ENCODE measurements at places on chromosomes 16 and 17.
A peak's percentile ranks its signal among the peaks of the same experiment; 100 is the strongest.

- peak; percentile 71 for DNase-seq
Measured at GRCh38 chr16:69311533-69312387, 610 bp downstream of the VPS4A start.

DNA sequence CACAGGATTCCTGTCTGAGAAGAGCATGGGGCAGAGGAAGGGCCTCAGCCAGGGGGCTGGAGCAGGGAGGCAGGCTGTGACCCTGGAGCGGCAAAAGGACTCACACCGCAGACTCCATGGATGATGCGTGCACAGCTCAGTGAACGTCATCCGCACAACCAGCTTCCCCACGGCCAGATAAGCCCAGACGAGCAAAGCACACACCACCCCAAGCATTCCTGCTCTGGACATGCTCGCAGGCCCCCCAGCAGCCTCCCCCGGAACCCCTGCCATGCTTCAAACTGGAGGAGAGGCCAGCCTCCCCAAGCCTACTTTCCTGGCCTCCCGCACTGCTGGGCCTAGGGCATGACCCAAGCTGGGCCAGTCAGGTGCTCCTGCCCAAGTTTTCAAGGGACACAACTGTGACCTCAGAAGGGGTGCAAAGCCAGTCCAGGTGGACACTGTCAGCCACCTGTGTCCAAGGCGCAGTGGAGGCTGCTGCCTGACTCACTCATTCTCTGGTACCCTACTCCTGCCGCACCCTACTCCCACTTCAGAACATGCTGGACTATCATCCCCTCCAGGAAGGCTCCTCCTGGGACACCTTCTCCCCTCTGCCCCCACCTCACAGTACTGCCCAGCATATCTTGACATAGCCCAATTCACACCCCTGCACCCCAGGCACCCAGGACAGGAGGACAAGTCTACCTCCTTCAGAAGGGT lies 4.8 kb downstream of the BCAR1 start:
- no peak for DNase-seq

GRCh38 chr16:7946142-7946541 lies 613.5 kb downstream of the RBFOX1 start:
- DNase-seq = no peak

DNA sequence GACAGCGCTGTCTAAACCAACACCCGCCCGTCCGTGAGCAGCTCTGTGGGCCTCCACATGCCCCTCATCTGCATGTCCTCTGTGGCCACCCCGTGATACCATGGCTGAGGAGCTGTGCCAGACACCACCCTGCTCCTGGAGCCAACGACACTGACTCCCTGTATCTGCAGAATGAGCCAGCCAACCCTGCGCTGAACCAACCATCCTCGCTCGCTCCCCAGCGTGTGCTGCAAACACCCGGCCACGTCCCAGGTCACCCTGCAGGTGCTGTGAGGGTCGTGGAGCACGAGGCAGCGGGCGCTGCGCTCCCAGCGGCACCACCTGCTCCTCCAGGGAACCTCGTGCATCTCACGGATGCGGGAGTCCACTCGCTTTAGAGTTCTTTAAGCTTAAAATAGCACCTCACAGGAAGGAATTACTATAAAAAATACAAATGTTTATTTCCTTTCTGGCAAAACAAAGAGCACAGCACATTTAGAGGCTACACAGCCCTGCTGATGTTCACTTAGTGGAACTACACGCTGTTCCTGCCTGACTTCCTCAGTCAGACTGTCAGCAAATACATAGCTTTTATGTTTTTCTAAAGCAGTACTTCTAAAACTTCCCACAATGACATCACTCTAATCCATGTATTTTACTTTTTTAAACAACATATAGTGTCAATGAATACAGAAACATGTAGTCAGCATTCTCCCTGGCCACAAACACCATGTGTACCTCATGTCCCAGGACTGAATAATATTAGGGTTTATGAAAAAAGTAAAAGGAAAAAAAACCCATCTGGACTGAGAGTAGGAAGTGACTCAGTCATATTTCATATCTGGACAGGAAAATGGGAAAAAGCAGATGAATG lies 43.5 kb downstream of the MAP1LC3B start:
- peak; percentile 28 for DNase-seq

GRCh38 chr17:34009912-34010311 lies 245.2 kb upstream of the CCL2 start:
- no peak for DNase-seq

DNA sequence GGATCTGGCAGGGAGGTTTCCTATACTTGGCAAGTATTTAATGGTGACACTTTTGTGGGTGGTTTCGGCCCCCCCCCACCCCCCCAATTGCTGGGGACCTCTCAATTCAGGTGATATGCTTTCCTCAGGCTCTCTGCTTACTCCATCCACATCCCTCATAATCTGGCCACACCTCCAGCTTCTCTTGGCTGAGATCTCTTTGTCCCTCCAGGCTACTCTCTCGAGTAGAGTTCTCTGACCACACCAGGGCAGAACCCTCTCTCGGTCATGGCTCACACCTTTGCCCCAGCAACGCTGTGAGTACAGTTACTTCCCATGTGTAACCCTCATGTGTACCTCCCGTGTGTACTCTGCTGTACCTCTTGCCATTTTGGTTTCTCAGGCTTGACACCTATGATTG lies 34.1 kb upstream of the SRSF1 start:
- DNase-seq = no peak

- DNase-seq = no peak
Measured at GRCh38 chr16:8283195-8283594, 307.1 kb downstream of the TMEM114 start.

DNA sequence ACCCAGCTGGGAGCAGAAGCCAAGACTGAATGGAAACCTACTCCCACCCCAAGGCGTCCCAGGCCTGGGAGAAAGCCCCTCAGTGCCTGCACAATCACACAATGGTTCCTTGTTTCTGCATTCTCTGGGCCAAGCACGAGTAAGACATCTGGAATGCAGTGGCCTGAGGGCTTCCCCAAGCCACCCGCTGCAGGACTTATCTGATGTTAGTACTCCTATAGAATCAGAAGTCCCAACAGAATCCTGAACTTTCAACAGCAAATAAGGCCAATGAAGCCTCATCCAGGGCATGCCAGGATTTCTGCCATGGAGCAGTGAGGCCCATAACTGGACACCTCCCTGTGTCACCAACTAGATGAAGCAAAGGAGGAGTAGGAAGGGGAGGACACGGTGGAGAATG lies 28.6 kb downstream of the MYO18A start:
- peak; percentile 75 for DNase-seq
